Stimulated activated CD4-positive, alpha-beta T cell treated with anti-CD3 and anti-CD28 coated beads, TNF-alpha, amount 100 ng/mL, for 24 hours (primary cell): ENCODE measurements at places on chromosomes 6 and 20.

- no peak for DNase-seq
These were observed 158.7 kb downstream of the SOX4 start for GRCh38 chr6:21752054-21752811.

DNA sequence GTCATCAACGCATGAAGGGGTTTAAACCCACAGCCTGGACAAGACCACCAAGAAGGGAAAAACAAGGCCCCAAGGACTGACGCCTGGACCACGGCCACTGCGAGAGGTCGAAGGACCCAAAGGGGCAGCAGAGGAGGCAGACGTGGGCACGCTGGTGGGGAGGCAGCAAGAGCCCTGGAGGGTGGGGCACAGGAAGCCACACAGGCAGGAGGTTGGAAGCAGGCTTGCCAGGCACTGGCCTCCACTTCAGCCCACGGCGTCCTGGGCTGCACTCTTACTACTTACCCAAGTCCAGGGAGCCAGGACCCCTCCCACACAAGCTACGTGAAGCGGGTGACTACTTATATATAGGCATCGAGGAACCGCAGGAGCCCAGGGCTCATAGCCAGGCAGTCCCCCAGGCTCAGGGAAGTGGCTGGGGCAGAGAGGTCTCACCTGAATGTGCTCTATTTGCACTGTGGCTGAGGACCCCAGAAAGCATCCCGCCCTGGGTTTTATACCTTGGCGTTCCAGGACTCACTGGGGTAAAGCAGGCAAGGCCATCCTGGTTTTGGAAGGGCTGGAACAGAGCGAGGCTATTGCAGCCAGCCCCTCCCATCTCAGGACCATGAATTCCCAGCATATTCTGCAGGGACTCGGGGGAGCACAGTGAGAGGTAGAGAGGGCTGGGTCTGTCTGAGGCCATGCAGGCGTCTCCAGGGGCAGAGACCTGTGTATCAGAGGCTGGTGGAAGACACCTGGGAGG lies 113.8 kb upstream of the AFDN start:
- DNase-seq: no peak

GRCh38 chr6:92122746-92123145 lies 1296.6 kb downstream of the EPHA7 start:
- no peak for DNase-seq

DNA sequence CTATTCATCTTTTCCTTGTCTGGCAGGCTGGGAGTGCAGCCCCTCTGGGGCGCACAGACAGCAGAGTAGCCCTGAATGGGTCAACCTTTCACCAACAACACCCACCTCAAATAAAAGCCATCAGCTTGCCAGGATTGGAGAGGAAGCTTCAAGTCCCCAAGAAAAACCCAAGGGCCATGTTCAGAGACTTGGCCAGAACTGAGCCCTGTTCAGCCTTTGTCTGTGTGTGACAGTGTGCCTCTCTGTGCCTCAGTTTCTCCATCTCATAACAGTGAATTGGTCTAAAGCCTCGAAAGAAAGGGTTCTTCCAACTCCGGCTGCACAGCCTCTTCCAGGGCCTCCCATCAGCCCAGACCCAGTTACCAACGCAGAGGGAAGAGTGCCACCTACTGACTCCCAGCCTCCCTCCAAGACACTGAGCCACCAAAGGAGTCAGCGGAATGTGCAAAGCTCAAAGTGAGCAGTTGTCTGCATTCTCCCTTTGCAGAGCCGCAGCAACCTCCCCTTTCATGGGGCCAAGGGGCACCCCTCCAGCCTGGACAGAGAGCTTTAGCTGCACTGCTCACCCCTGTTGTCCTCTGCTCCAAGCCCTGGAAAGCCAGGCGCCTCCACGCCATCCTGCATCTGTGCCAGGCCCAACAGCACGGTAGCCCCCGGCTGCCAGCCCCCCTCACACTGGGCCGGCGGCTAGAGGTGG lies 82.7 kb upstream of the TOP1 start:
- DNase-seq: no peak

DNA sequence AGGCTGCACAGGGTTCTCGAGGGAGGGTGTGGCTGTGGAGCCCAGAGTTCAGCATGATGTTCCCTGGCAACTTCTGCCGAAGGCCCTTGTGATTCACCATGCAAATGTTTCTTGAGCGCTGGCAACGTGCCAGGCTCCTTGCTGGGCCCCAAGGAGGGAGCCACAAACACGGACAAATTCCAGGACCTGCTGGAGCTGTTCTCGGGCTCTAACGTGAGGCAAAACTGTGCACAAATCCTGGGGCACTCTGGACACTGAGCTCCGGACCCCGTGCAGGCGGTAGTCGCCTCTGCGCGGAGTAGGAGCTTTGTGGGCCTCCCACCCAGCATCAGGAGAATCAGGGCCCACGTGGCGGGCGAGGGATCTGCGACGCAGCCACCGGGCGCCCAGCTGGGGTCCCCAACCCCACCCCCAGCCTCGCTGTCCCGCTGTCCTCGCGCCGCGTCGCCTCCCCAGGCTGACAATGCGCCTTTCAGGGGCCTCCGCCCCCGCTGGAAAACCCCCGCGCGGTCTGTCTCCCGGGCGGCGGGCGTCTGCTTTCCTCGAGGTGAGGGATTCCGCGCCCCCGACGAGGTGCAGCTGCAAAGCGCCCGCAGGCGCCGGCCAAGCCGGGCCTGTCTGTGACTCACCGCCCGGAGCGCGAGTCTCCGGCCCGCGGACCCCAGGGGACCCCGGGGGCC lies 31.7 kb upstream of the SCUBE3 start:
- no peak for DNase-seq

- no peak for DNase-seq
These were observed 182.5 kb downstream of the MAFB start for GRCh38 chr20:40506537-40506939.
